Endothelial cell of umbilical vein (primary cell): ENCODE measurements at places on chromosomes 2 and 18.

DNA sequence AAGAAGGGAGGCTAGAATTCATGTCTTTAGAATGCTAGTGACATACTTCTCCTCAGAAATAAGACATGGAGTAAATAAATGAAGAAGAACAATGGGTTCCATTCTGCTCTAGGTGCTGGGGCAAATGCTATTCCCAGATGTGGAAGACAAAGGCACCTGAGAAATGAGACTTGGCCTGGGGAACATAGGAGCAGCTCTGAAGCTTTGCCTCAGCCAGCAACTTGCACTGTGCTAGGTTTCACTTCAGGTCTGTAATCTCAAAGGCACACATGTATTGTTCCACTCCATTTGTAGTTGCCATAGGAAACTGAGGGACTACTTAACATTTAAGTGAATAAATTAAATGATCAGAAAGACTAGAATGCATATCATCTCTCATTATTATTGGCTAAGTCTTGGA lies 538.9 kb upstream of the REG3G start:
- no peak for DNase-seq

GRCh38 chr2:136124805-136125204 lies 6.9 kb upstream of the CXCR4 start:
- DNase-seq, result no peak

DNA sequence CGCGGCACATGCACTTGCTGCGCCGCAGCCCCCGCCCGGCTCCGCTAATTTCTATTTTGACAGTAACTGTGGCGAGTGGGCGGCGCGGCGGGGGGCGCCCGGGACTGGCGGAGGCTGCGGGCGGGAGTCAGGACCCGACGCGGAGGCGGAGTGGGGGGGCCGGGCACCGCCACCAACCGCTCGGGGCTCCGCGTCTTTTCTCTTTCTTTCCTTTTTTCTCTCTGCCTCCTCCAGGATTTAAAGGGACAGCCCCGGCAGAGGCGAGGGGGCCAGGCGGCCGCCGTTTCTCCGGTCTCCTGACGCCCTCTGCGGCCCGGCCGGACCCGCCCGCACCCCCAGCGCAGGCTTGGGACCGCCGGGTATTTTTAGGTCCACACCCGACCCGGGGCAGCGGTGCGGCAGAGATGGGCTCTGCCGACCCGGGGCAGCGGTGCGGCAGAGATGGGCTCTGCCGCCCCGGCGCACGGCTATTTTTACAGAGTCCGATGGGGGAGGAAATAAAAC lies 460 bp upstream of the ZBTB7C start:
- DNase-seq, result peak; percentile 12

GRCh38 chr2:192025637-192026036 lies 169.1 kb downstream of the TMEFF2 start:
- DNase-seq, result no peak

DNA sequence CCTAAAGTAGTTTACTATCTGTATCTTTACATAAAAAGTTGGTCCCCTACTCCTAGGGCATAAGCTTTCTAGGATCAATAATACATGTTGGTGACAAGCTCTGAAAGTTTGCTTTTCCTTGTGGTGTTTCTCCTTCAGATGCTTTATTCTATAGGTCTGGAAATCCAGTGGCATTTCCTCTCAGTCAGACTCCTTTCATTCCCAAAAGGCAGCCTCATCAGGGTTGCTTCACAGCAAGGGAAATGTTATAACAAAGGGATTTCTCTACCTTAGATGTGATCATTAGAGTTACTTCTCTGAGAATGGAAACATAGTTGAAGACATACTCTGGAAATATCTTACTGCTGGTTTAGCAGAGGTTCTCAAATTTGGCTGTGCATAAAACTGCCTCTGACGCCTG lies 1072.4 kb upstream of the ZEB2 start:
- no peak for DNase-seq
